ENCODE measurements at places on chromosomes 3 and 15.

DNA sequence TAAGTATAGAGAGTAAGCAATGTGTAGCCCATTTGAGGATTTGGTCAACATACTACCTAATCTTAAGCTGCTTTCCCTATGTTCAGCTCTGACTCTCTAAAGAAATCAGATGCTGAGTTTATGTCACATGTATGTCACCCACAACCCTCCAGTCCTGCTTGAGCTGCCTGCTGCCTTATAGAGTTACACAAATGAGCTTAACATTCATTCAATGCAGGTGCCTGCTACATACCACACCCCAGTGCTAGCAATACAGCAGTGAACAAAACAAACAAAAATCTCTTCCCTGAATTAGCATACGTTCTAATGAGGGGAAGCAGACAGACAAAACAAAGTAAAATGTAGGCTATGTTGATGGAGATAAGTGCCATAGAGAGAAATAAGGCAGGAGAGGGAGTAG lies 93.0 kb downstream of the HHLA2 start:
- DNase-seq, result no peak

GRCh38 chr15:100241572-100242482 lies 99.9 kb downstream of the ADAMTS17 start:
- DNase-seq, result no peak

GRCh38 chr3:179829401-179829800 lies 176.6 kb downstream of the USP13 start:
- no peak for DNase-seq

DNA sequence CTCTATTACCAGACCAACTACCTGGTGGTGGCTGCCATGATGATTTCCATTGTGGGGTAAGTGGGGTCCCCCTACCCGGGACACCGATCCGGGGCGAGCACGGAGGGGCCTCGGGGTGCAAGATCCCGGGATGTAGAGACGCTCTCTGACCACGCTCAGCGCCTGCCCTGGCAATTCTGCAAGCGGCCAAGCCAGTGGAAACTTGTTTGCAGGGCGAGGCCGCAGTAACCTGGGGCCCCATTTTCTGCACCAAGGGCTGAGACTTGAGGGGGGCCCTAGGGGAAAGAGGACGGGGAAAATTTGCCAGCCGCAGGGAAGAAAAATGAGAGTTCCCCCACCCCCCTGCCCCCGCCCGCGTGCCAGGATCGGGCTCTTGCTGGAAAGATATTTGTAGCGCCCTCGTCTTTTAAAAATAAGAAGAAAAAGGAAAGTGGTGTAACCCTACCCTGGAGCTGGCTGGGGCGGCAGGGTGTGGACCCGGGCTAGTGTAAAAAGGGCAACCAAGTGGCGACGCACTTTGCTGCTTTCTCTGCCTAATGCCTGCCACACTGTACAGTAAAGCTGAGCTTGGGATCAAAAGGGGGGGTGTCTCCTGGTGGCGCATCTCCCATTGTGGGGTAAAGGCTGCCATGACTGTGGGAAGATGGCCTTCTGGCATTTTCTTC lies 563 bp downstream of the ARL6IP5 start:
- DNase-seq, result peak; percentile 62

DNA sequence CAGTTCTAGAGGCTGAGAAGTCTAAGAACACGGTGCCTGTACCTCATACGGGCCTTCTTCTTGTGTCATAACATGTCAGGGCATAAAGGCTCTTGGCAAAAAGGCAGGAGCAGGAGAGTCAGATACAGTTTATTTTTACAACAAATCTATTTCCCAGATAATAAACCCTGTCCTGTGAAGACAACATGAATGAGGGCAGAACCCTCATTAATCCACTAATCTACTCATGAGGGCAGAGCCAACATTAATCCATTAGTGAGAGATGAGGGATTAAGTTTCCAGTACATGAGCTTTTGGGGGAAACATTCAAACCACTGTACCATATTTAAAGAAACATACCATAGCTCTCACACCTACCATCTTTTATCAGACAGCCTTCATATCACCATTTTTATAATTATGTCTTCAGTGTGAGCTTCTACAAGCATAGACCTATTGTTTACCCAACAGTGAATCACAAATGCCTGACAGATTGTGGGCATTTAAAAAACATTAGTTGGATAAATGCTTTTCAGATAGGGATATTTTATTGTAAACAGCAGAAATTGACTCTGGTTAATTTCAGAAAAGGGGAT lies 645.8 kb downstream of the GRM7 start:
- no peak for DNase-seq

GRCh38 chr3:134473868-134474546 lies 11.8 kb downstream of the ANAPC13 start:
- DNase-seq, result peak; percentile 91

- no peak for DNase-seq
Observed at GRCh38 chr3:178297740-178298139, 238.5 kb upstream of the KCNMB2 start.

DNA sequence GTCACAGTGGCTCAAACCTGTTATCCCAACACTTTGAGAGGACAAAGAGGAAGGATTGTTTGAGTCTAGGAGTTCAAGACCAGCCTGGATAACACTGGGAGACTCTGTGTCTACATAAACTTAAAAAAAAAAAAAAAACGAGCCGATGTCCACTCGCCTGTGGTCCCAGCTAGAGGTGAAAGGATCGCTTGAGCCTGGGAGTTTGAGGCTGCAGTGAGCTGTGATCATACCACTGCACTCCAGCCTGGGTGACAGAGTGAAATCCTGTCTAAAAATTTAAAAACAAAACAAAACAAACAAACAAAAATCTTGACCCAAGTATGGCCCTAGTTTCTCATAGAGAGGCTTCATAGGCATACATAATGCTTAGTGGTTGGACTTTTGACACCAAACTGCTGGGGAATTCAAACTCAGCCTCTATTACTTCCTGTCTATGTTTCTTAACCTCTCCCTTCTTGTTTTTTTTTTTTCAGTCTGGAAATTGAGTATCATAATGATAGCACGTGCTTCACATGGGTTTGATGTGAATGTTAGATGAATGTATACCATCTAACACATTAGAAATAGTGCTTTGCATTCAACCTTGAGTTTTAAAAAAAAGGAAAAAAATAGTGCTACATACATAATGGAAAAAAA lies 46.4 kb upstream of the CAPN7 start:
- DNase-seq, result no peak

DNA sequence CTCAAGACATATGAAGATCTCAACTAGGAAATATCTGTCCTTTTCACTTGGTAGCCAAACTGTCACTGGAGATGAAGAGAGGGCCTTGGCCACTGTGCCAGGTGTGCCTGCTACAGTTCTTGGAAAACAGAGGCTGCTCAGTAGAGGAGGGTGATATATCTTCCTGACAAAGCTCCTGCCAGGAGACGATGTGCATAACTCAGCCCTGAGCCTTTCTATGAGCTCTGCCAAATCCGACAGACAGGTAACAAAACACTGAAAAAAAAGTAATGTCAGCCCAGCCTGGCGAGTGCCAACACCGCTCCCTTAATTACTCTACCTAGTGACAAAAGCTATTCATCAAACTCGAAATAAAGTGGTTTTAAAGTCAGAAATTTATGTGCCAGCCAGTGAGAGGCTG lies 123.2 kb downstream of the MFSD1 start:
- DNase-seq, result no peak

DNA sequence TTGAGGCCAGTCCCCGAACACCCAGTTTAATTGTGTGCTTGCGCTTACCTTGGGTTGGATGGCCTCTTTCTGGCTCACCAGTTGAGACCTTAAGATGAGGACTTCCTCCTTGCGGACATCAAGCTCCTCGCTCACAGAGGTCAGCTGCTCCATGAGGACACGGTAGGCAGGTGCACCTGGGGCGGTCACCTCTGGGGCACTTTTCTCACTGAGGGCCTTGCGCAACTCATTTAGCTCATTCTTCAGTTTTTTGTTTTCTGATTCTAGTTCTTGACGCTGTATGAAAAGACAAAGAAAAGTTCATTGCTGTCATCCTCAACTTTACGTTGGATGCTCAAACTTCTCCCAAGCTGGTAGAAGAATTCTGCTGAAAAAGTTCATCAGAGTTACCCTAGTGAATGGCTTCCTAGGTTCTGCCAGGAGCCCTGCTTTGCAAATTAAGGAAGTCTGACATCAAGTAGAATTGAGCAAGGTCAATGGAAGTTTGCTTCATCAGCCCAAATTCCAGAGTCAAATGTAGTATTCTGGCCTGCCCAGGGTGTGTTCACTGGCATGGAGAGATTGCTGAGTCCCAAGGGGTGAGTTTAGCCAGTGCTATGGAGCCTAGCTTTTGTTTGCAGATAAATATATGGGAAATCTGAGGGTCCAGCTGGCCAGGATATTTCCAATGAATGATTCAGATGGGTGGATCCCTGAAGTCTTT lies 55.8 kb upstream of the MYO5C start:
- no peak for DNase-seq

All from kidney (tissue), 22 donors.